ENCODE measurements at places on chromosomes 16 and 17.

DNA sequence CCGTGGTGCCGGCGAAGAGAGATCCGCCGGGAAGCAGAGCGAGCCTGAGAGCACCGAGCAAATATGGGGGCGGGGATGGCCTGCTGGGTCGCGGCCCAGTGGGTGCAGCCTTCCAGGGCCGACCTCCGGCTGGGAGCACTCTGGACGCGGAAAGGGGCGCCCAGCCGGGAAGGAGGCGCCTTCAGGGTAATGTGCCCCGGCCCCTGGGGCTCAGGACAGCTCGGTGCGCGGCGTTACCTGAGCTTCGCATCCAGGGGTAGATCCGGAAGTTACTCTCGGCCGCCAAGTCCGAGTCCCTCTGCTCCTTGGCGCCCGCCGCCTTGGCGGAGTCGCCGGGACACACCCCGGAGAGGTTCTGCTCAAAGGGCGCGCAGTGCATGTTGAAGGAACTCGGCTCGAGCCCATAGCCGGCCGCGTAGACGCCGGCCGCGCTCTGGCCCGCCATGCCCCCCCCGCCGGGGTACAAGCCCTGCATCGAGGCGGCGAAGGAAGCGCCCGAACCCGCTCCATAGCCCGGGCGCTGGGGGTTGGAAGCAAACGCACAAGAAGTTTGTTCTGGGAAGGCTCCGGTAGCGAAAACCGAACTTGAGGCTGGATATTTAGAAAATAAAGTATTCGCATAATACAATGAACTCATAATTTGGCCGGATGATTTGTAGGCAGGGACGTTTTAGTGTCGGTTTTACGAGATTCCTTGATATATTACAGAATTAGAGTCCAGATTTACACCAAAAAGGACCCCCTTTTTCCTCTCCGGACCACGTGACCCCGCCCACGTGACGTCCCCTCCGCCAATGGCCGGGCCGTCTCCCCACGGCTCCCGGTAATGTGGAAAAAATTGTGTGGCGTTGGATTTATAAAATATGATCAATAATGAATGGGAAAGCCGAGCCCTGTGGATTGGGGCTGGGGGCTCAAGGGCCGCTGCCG, at the start of gene HOXB7:
TSS of gene HOXB7 (minus strand) at position 736 of the 930 bp plus-strand sequence. CDS start at position 637, 99 bp downstream.
- DNase-seq, result peak; percentile 57

DNA sequence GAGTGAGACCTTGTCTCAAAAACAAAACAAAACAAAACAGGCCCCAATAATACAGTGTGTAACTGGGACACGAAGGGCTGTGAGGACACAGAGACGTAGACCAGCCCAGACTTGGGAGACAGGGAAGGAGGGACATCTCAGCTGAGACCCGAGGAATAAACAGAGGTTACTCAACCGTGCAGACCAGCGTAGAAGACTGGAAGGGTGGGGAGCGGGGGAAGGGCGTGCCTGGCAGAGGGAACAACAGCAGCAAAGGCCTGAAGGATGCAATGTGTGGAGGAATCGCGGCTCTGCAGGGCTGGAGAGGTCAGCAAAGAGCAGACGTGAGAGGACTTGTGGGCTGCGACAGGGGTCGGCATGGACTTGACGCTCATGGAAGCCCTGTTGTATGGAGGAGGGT, 11.6 kb upstream of the CES4A start:
- no peak for DNase-seq

DNA sequence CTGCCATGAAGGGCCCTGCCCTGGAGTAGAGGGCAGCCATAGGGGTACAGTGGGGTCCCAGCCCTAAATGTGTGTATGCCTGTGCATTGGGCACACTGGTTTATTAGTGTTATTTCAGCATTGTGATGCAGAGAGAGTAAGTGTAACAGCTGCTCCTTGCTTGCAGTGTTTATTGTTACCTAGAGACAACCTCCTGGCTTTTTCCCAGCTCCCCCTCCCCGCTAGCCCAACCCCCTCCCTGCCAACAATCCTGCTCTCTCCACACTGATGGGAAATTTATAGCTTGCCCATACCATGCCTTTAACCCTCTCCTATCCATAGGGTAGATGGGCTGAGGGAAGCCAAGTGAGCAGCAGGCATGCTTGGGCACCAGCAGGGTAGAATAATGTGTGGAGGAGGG, 51.3 kb downstream of the NEUROD2 start:
- DNase-seq, result no peak

GRCh38 chr16:10806698-10807097, 11.9 kb downstream of the TVP23A start:
- no peak for DNase-seq

- no peak for DNase-seq
Observed at GRCh38 chr16:15819046-15819445, 37.8 kb downstream of the MYH11 start.

DNA sequence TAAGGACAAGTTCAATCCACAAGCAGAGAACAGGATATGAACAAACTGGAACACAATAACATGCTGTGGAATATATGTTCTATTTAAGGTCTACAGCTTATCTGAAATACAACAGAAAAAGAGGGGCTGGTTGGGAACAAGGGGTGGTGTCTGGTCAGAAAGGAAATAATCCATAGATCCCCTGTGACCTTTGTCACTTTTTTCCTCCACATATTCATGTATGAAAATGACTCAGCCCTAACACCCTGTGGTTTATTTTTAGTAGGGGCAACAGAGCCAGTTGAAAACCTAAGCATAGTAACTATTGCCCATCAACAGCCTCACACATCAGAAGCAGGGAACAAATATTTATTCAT, 12.3 kb upstream of the SPAG9 start:
- no peak for DNase-seq

GRCh38 chr17:40497695-40498094, 3.7 kb downstream of the TNS4 start:
- no peak for DNase-seq

DNA sequence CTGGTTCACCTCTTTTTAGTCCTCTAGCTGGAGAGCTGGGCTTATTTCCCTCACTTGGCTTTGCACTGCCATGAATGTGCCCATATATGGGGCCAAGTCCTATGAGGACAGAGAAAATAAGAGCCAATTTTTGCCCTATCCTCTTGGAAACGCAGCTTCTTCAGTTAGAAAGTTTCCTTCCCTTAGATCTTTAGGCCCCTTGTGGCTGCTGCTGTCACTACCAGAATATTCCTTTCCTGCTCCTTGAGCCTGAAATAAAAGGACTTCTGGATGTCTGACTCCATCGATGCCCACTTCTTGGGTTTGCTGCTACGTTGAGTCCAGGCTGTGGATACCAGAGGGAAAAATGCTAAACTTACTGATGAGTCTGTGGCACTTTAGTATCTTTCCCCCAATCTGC, 487.1 kb downstream of the GRIN2A start:
- DNase-seq, result no peak

GRCh38 chr17:35641032-35641431, 53.9 kb downstream of the AP2B1 start:
- no peak for DNase-seq

DNA sequence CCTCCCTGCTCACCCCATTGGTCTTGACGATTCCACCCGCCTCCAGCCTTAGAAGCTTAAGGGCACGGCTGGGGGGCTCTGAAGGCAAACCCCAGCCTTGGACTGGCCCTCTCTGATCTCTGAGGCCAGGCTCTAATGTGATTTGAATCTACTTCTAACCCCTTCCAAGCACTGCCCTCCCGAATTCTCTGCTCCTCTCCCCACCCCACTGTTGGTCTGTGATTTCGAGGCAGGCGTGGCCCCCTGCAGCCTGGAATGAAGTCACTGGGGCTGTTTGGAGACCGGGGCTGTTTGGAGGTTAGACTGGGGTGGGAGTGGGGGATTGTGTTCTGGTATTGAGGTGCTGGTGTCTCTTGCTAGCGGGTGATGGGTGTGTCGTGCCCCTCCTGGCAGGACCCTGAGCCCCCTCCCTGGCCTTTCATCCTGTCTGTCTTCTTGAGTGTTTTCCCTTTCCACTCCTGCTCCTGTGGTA, 2.2 kb downstream of the GRB7 start:
- no peak for DNase-seq

DNA sequence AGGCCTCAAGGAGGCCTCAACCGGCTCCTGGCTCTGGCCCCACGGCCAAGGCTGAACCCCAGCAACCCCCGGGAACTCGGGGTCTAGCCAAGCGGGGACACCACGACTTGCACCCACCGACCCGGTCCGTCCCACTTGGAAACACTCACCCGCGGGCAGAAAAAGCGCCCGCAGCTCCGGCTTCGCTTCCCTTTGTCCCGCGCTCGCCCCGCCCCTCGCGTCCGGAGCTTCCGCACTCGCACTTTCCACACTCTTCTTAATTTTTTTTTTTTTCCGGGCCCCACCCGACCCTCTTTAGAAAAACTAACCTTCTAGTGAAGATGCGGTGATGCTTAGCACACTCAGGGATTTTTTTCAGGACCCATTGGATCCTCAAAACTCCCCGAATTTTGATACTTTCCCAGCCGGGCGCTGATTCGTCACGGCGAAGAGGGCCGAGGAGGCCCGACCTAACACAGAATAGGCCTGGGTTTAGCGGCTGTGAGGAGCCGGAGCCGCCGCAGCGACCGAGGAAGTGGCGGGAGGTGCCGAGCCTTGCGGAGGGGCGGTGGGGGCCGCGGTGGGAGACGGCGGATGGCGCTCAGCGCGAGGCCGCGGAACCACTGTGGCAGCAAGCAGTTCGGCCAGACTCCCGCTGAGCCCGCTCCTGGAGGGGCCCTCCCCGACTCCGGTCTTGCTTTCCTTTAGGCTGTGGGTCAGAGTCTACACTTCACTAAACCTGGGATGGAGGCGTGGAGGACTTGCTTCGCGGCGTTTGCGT, at the start of gene SMARCE1:
TSS of gene SMARCE1 (minus strand) at position 195 of the 760 bp plus-strand sequence. CDS start 2,016 bp downstream, outside the sequence.
- peak; percentile 74 for DNase-seq

DNA sequence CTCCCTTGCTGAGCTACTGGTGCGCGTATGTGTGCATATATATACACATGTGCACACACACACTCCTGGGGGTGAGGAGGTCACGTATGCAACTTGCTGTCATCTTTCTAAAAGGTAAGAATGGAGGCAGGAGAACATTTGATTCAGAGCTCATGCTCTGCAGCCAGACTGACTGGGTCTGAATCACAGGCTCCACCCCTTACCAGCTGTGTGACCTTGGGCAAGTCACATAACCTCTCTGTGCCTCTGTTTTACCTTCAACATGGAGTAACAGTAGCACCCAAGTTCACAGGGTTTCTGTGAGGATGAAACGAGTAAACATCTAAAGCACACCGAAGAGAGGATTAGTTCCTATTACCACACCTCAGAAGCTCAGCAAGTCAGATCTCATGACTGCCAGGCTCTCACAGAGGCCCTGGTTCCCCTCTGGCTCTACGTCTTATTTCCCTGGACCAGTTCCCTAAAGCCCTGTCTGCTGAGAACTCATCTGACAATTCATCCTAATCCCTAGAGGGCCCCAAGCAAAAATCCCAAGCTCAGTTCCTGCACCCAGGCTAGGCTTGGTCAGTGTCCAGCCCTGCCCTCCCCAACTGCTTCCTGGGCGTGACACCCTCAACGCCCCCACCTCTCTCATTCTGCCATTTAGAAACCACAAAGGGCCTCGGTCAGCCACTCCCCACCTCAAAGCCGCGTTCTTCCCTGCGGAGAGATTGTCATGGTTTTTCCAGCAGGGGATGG, 28.7 kb downstream of the ABR start:
- DNase-seq, result no peak

- DNase-seq, result no peak
Observed at GRCh38 chr16:19138601-19139000, 24.8 kb downstream of the ITPRIPL2 start.

DNA sequence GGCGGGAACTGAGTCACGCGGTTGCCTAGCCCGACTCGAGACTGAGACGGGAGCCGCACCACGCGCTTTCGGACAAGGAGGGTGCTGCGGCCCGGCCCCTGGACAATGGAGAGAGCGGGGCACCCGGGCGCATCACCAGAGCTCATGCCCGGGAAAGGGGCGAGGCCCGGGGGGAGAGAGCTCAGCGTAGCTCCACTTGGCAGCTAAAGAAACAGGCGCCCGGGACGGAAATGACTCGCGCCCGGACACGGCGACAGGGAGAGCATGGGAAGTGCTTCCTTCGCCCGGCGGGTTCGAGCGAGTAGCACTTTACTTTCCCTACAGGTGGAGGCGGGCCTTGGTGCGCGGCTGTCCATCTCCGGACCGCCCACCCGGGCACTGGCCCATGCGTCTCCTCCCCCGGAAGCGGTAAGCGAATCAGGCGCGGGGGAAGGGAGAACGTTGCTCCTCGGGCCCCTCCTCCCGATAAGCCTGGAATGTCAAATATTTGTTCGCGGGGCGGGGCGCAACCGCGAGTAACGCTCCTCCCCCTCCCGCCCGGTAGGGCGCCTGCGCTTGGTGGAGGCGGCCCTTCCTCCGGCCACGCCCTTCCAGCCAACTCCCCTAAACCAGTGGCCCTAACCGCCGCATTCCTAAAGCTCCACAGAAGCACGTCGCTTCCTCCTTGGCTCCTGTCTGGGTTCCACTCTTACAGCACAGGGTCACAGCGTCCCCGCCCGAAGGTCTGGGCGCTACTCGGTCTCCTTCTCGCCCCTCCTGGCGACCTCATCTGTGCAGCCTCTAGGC, 1.5 kb upstream of the ESRP2 start:
- DNase-seq, result peak; percentile 98

- no peak for DNase-seq
Observed at GRCh38 chr17:64209983-64210382, 53.1 kb downstream of the TEX2 start.

DNA sequence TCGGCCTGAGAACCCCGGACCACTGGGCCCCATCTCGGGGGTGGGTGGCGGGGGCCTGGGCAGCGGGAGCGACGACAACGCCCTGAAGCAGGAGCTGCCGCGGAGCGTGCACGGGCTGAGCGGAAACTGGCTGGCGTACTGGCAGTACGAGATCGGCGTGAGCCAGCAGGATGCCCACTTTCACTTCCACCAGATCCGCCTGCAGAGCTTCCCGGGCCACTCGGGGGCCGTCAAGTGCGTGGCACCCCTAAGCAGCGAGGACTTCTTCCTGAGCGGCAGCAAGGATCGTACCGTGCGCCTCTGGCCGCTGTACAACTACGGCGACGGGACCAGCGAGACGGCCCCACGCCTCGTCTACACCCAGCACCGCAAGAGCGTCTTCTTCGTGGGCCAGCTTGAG, 8.9 kb upstream of the SERPINF2 start:
- DNase-seq, result no peak

DNA sequence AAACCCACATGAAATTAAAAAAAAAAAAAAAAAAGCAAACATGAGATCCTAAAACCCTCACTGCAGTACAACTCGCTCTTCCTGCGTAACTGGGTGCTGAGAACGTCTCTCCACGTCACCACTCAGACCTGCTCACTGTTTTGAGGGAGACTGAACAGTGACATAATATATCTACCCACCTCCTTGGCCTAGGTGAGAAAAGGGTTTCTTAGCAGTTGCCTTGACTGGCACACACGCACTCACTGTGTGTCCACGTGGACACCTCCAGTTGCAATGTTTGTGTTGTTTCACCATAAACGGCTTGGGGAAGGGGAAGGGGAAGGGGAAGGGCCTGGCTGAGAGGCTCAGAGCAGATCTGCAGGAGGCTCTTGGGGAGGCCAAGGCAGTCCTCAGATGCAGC, 32.0 kb downstream of the FANCA start:
- no peak for DNase-seq

DNA sequence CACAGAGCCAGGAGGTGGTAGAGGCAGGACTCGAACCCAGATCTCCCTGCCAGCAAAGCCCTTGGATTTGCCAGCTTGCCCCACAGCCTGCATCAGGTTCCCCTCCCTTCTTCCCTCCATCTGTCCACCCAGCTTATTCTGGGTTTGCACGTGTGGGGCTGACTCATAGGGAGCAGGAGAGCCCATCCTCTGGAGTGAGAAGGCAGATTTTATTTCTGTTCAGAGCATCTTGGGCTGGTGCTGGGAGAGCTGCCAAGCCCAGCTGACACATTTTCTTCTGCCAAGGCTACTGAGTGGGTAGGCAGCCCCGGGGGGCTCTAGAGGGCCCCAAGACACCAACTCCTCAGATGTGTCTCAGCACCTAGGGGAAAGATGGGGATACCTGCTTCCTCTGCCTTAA, 106.3 kb upstream of the CRHR1 start:
- no peak for DNase-seq

- DNase-seq, result peak; percentile 29
Observed at GRCh38 chr17:78839235-78839761, 1.3 kb downstream of the USP36 start.
